ENCODE measurements at places on chromosomes 7 and 10.

DNA sequence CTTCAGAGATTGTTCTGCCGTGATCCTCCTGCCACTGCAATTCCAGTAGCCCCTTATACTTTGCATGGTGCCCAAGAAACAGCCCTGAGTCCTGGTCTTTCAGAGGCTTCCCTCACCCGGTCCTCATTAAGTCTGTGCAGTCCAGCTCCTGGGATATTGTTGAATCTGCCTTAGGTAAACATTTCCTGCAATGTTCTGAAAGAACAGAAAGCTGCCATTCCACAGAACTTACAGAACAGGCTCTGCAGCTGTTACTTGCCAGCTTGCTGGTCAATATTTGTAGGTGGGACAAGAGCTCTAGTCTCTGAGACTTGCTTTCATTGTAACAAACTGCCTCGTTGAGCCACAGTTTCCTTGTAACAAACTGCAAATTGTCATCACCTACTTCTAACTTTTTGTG lies 115.0 kb upstream of the KIF5B start:
- no peak for DNase-seq

GRCh38 chr10:71504168-71504567 lies 107.4 kb downstream of the CDH23 start:
- DNase-seq: no peak

GRCh38 chr7:100679927-100680575 lies 6.5 kb downstream of the GNB2 start:
- no peak for DNase-seq

DNA sequence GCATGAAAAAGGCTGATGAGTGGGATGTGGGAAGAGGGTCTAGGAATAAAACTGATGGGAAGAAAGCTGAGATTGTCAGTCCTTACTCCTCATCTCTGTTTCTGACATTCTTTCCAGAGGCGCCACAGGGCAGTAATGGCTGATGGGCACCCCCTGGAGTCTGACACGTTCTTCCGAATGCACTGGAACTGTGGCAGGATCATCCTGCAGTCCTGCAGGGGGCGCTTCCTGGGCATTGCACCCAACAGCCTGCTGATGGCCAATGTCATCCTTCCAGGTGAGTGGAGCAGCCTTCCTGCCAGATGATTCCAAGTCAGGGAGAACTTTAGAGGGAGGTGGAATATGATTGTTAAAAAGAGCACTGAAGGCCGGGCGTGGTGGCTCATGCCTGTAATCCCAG lies 4.8 kb downstream of the FSCN3 start:
- no peak for DNase-seq

GRCh38 chr7:90938371-90938770 lies 325.9 kb upstream of the FZD1 start:
- no peak for DNase-seq

GRCh38 chr10:34713875-34714274 lies 101.2 kb downstream of the PARD3 start:
- DNase-seq: no peak

- DNase-seq: no peak
These were observed 116.2 kb upstream of the AFAP1L2 start for GRCh38 chr10:114520453-114520852.

DNA sequence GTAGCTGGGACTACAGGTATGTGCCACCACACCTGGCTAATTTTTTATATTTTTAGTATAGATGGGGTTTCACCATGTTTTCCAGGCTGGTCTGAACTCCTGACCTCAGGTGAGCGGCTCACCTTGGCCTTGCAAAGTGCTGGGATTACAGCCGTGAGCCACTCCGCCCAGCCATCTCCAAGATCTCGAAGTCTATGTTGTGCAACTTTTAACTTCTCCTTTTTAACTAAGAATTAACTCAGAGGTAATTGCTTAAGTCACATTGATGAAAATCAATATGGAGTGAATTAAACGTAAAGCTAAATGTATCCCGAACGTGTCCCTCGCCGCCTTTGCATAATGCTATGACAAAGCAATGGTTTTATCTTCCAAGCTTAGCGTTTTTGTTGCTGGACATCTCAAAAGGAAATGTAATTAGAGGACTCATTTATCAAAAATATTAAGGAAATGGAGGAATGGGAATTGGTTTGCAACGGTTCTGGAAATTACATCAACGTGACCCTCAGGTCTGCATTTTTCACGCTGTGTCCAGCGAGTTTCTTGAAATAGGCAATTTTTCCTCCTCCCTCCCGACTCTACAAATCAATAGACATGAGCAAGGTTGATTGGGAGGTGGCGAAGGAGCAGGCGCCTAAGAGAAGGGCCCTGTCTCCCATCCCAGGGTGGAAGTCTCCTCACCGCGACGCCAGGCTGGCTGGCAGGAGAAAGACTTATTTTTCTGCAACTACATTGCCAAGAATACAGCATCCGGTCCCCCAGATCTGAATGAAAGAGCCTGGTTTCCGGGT lies 89.8 kb downstream of the TMEM130 start:
- no peak for DNase-seq

DNA sequence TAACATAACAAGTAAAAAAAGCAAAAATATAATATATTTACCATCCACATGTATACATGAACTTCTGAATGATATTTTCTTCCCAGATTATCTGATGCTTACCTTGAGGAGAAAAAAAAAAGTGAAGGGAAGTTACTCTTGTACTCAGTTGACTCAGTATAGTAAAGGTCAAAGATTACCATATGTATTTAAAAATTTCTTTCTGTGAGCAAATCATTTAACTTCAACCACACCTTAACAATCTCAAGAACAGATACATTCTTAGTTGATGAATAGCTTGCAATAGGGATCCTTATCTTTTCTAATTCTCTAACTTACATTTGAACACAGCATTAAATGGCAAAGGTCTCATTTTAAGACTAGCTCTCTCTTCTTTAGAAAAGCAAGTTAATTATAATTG lies 29.8 kb downstream of the PRR15 start:
- DNase-seq: no peak

GRCh38 chr10:84076540-84077195 lies 62.6 kb upstream of the GHITM start:
- no peak for DNase-seq

- no peak for DNase-seq
These were observed 31.0 kb upstream of the ELFN1 start for GRCh38 chr7:1639071-1639470.

GRCh38 chr10:113103131-113103840 lies 153.2 kb downstream of the TCF7L2 start:
- DNase-seq: no peak

GRCh38 chr10:12750526-12751201 lies 250.8 kb downstream of the CCDC3 start:
- DNase-seq: no peak

GRCh38 chr7:154647625-154648024 lies 355.3 kb downstream of the PAXIP1 start:
- no peak for DNase-seq

DNA sequence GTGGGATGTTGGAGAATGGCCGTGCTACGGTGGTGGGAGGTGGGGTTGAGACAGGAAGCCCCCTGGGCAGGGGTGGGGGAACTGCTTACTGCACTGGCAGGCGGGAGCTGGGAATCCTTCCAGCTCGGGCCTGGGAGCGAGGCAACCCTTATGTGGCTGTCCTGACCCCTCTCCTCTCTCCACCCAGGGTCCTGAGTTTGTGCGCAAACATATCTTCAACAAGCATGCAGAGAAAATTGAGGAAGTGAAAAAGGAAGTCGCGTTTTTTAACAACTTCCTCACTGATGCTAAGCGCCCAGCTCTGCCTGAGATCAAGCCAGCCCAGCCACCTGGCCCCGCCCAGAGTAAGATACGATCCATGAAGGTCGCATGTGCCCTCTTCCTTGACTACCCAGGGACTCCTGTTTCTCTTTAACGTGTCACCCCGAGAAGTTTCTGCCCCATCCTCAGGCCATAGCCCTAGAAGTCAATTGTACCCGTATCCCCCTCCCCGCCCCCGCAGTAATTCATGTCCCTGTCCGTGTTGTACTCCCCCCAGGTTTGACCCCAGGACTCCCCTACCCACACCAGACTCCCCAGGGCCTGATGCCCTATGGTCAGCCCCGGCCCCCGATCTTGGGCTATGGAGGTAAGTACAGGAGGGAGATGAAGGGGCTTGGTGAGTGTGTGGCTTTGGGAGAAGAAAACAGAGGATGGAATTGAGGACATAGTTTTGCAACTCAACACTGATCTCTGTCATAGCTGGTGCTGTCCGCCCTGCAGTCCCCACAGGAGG lies 1.8 kb downstream of the UFSP1 start:
- no peak for DNase-seq

DNA sequence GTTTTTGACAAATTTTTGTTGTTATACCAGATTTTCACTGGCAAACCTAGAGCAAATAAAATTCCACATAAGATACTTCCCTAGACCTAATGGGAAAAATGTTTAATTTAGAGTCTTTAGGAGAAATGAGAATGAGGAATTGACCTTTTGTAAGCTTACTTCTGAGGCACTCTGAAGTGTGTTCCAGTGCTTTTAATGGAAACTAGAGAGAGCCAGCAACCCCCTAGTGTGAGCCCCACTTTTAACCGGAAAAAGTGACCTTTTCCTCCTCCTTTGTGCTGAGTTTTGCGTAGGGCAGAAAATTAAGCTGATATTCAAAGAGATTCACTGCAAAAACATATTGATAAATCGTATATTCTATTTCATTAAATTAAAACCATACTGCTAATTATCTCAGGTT lies 5.2 kb downstream of the IKZF1 start:
- no peak for DNase-seq

- no peak for DNase-seq
These were observed 16.7 kb downstream of the RAMP3 start for GRCh38 chr7:45174328-45174610.

- no peak for DNase-seq
These were observed 85.4 kb upstream of the NPTX2 start for GRCh38 chr7:98531717-98532116.

DNA sequence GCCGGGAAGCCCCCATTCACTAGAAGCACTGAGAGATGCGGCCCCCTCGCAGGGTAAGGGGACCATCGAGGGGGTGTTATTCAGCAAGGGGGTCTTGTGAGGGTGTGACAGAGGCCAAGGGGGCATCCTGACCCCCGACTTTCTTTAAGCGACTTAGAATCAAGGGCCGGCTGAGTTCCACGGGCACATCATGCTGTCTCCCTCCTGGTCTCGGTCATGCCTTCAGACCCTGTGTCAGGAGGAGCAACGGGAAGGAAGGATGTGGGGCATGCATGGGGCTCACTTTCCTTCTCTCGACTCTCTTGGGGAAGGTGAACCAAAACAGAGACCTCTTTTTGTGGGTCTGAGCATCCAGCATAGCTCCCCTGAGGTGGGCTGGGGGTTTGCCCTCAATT lies 2.5 kb downstream of the ACSL5 start:
- no peak for DNase-seq

DNA sequence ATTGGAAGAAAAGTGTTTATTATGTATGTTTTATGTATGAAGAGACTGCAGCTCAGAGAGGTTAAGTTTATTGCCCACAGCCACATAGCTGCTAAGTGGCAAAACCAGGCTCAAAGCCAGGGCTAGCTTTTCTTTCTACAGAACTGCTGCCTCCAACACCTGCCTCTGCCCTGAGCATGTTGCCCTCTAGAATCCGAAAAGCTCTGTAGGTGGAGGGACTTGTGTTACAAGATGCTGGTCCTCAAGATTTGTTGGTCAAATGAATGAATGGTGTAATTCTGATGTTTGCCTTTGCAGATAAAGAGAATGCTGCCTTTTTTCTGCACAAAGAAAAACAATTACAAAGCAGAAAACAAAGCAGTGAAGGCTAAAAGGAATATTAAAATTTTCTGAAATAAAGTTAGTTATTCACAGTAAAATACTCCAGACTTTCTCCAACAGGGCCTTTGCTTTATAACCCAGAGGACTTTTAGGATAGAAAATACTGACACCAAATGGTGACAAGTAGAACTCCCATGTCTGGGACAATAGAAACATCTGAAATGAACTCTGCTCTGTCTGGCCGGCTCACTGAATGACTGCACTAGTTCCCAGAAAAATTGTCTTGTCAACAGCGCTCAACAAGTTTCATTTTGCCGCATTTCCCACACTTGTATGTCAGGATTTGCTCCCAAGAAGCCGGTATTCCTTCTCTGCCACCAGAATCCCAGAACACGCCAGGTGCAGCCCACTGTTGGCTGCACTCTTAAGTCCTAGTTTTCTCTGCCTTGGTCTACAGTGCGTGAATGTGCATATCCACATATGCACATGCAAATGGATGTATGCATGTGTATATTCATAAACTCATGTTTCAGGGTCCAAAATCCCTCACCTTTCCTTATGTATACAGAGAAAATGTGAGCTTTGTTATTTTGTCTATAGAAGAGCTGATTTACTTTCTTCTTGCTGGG lies 11.0 kb upstream of the DNTT start:
- no peak for DNase-seq

DNA sequence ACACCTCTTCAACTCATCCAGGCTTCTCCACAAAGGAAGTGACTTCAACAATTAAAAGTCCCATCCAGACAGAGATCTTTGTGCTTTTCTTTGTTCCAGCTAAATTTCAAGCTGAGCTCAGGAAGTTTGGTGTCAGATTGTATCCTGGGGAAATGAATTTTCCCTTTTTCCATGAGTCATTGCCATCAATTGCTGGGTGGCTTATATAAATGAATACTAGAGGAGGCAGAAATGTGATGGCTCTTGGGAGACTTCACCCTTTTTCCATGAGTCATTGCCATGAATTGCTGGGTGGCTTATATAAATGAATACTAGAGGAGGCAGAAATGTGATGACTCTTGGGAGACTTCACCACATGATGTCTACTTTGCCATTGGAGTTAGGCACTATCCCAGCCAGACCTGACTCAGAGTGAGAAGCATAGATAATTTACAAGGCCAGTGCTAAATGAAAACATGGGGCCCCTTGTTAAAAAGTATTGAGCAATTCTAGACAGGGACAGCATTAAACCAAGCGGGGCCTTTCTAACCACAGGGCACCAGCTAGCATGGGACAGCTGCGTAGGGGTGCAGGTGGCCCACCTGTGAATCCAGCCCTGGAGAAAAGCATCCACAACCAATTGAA lies 339.2 kb upstream of the PODXL start:
- no peak for DNase-seq

DNA sequence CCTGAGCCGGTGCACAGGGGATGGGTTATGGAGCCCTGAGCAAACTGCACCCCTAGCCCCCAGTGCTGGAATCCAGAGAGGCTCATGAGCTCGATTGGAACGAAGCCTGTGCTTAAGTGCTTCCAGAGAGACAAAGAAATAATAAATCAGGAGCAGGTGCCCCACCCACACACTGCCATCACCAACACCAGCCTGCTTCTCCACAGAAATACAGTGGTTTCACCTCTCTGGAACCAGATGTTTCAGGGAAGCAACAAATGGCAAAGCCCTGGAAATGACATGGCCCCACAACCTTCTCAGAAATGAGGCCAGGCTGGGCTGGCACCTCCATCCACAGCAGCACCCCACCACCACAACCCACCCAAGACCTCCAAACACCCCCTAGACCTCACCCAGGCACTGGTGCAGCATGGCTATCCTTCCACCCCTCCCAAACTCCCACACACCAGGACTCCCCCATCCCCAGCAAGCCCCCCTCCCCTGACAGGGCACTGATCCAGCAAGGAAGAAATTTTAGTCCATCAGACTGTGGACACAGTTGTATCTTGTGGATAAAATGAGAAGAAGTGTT lies 4.1 kb upstream of the SLC18A3 start:
- no peak for DNase-seq

- DNase-seq: no peak
These were observed 182.4 kb downstream of the SEM1 start for GRCh38 chr7:96527133-96527827.
